ENCODE measurements at places on chromosomes 3 and 15.

- no peak for DNase-seq
Measured at GRCh38 chr15:69782809-69783208, 314.9 kb downstream of the TLE3 start.

DNA sequence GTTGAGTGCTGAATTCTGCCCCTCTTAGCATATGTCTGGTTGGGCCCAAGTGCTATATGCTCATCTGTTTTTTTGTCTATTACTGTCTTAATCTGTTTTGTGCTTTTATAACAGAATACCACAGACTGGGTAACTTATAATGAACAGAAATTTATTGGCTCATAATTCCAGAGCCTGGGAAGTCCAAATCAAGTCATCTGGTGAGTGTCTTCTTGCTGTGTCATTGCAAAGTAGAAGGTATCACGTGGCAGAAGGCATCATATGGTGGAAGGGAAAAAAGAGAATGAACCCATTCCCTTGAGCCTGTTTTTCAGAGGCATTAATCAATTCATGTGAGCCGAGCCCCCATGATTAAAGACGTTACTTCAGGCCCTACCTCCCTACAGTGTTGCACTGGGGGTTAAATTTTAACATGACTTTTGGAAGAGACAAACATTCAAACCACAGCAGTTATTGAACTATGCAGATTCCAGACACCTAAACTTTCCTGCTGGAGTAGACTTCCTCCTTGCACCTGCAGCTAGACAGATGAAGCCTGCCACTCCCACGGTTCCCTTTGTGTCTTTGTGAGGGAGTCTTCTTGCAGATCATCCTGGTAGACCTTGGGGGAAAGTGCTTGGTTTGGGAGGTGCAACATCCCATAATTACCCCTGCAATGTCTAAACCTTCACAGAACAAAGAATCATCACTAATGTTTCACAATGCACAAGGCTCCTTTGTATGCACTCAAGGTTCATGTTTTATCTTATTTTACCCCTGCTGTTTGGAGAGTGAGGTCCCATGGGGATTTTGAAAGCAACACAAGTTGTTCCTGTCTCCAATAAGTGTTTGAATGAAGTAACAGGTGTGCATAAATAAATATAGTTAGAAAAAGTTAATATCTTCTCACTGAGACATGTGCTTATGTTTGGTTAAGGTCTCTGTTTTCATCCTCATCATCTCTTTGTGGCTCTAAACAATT is 64.7 kb upstream of the XCR1 start:
- DNase-seq = no peak

DNA sequence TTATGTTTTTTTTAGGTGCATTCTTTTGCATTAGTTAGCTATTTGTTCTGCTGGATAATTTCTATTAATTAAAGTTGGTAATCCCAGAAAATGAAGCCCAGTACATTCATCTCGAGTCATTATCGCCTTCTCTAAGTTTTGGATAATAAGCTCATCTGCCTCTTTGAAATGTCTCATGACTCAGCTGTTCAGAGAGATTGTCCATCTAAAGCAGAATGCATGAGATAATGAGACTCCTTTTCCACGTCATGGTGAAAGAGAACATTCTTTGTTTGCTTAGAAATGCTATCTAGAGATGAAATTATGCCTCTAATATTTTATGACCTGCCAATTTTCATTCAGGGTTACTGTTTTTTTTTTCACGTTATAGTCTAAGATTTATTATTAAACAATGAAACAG is 374.7 kb upstream of the GOLIM4 start:
- no peak for DNase-seq

GRCh38 chr3:124097362-124098131 is 105.6 kb upstream of the ROPN1 start:
- peak; percentile 43 for DNase-seq

GRCh38 chr3:124248471-124249028 is 256.6 kb upstream of the ROPN1 start:
- no peak for DNase-seq

- no peak for DNase-seq
Measured at GRCh38 chr3:56884387-56884786, 82.6 kb upstream of the ARHGEF3 start.

DNA sequence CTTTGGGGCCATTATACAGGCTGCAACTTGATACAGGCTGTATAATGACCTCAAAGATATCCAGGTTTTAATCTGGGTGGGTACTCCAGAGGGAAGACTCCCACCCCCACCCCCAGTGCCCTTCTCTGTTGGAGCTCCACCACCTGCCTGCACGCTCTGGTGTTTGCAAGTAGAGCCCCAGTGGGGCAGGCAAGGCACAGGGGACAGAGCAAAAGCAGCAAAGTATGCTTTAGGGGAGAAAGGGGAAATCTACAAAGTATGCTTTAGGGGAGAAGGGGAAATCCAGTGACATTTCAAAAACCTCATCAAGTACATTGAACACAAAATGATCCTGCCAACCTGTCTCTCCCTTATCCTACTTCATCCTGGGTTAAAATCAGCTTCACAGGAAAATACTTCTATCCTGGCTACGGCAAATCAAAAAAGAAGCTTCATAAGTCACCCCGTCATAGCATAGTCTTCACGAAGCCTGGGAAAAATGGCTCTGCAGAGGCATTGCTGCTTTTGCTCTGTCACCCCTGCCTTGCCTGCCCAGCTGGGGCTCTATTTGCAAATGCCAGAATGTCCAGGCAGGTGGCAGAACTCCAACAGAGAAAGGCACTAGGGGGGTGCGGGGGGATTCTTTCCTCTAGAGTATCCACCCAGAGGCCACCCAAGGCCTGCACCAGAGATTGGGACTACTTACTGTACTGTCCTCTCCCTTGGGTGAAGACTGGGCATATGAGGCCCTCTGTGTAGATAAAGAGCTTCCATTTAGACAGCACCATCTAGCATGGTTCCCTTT is 60.9 kb upstream of the ATP11B start:
- no peak for DNase-seq

GRCh38 chr15:55879181-55879580 is 114.2 kb downstream of the NEDD4 start:
- DNase-seq = no peak

All from NCI-H345 (cell line).